ENCODE measurements at places on chromosomes 1 and 21. TPM values are rescaled to one million over a fixed set of nuclear protein-coding genes. Genes with fewer than 3 reads are reported as not detected.

DNA sequence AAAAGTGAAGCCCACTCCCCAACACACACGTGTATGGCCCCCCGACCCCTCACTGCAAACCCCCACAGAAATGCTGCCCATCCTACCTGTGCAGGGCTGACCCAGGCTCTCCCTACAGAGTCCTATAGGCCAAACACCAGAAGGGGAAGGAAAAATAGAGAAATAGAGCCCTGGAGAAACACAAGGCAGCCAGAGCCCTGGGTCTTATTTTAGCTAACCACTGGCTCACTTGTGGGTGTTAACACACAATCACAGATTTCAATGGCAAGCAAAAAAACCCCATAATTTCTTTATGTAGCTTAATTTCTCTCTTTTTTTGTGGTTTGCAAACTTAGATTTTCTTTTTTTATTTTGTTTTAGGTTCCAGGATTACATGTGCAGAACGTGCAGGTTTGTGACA, 989 bp upstream of the PIGR start:
- DNase-seq, result no peak

DNA sequence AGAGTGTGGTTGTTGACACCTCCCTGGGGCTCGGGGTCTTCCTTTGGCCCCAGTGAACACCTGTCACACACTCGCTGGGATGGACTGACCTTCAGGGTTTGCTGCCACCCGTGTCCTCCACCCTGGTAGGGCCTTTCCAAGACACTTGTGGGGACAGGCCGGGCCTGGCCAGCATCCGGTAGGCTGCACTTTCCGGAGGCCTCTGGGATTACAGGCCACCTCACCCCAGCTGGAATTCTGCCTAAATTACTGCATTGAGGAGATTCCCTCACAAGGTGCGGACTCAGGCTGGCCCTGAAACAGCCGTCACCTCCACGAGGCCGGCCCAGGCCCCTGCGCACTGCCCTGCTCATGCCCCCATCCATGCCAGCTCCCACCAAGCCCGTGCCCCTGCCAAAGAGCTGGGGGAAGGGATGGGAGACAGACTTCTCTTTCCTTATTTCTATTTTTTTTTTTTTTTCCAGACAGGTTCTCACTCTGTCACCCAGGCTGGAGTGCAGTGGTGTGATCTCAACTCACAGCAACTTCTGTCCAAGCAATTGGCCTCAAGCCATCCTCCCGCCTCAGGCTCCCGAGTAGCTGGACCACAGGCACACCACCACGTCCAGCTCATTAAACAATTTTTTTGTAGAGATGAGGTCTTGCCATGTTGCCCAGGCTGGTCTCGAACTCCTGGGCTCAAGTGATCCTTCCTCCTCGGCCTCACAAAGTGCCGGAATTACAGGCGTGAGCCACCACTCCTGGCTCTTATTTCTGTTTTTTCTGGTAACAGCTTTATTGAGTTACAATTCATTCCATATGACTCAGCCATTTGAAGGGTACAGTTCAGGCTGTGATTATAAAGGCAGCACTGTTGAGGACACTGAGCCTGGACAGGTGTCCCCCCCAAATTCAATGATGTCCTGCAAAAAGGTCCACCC, 11.3 kb downstream of the CSTB start:
- no peak for DNase-seq

- DNase-seq, result no peak
These were observed 1359.1 kb upstream of the ADGRL2 start for GRCh38 chr1:80441664-80442063.

GRCh38 chr1:49045371-49045770, 268.7 kb upstream of the BEND5 start:
- no peak for DNase-seq

- DNase-seq, result no peak
These were observed 170.3 kb upstream of the DUSP10 start for GRCh38 chr1:221912230-221912629.

GRCh38 chr1:179205284-179205683, 24.2 kb downstream of the ABL2 start:
- no peak for DNase-seq

DNA sequence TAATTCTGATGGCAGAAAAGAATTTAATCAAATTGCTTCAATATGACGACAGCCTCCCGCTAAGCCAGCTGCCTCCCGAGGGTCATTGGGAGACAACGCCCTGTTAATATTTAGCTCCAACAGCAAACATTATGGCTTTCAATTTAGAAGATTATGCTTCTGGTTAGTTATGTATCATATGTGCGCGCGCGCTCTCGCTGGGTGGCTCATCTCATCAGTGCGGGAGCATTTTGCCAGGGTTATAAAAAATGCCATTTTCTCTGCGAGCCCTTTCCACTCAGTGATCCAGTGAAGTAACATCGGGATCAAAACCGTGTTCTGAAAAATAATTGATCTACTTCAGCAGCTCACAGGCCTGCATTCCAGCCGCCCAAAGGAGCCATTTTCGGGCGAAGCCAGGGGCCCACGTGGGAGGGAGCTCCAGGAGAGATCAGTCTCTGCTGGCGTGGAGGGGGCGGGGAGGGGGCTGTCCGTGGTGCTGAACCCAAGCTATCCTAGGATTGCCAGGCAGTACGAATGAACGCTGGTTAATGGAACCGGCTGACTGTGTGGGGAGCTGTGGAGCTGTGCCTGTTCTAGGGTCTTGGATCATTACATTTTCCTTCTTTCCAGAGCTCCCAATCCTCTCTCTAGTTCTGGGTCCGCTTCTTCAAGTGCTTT, 219.1 kb upstream of the ZC3H12A start:
- no peak for DNase-seq

- DNase-seq, result no peak
These were observed 138.8 kb upstream of the NBPF11 start for GRCh38 chr1:148290881-148291280.

DNA sequence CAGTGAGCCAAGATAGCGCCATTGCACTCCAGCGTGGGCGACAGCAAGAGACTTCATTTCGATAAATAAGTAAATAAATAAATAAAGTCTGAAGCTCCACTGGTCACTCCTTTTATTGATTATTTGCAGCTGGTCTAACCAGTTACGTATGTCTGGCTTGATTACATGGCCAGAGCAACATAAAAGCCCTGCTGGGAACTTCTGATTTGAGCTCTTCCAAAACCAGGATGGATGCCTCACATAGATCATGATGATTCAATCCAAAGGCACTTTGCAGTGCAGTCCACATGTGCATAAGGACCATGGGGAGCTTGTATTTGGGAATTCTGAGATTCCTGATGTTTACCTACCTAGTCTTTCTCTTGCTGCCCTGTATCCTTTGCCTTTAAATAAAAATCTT, 24.0 kb downstream of the NSUN4 start:
- no peak for DNase-seq

DNA sequence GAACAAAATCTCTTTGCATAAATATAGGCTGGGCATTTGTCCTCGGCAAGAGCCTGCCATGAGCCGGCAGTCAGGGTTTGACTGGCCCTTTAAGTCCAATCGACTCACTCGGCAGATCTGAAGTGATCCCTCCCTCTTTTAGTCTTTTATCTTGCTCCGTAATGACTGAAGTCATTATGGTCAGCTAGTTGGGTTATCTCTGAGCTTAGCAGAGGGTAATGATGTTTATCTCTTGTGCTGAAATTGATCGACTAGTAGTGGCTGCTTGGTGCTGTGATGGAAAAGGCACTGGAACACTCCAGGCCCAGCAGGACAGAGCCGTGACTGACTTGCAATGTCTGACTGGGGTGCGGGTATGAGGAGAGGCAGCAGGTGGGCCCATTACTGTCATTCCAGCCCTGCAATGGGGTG, 468 bp upstream of the ABCA4 start:
- no peak for DNase-seq

- no peak for DNase-seq
These were observed 6.1 kb upstream of the CD1A start for GRCh38 chr1:158248118-158248517.

DNA sequence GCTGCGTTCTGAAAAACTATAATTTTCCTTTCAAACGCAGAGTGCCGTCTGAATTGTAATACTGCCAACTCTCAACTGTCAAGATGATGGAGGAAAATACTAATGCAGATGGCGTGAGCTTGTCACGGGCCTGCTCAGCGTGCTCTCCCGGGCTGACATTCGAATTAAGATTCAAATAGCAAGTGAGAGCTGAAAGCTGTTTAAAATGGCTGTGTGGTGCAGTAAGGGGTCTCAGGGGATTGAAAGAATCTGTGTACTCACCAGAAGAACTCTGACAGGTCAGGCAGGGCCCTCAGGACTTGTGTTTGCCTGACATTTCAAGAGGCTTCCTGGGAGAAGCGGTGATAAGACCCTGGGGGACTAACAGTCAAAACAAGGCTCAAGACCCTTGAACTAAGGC, 33.1 kb downstream of the ZMYND12 start:
- DNase-seq, result no peak

DNA sequence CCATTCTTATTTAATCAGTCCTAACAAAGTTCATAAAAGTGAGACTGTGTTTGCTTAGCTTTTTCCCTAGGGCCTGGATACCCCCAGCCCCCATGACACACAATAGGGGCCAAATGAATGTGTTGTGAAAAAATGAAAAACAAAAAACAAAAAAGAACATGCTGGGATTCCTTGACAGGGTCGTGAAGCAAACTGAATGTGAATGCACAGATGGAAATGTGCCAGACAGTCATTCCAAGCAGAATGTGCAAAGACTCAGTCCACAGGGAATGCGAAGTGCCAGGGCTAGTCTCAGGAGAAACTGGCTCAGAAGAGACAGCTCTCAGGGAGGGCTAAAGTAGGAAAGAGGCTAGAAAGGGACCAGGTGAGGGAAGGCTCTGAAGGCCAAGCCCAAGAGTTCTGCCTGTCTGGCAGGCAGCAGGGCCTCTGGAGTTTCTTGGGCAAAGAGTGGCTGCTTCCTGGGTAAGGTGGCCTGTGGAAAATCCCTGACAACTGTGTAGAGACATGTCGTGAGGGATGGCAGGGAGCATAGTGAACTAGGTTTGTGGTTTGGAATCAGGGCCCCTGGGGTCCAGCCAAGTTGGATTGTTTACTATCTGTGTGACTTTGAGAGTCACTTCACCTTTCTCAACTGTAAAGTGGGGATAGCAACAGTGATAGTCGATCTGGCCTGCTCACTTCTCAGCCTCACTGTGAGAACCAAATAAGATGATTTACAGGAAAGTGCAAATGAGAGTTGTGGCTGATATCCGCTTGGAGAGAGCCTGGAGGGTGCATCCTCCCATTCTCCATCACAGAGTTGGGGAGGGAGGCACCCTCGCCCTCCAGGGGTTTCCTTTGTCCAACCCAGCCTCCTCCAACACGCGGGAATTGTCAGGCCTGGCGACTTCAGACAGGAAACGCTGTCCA, 1.2 kb upstream of the ADAM15 start:
- DNase-seq, result no peak

- no peak for DNase-seq
These were observed 250.8 kb downstream of the FAM72C start for GRCh38 chr1:143721024-143721373.

GRCh38 chr1:52672946-52673345, 25.2 kb downstream of the COA7 start:
- DNase-seq, result no peak

DNA sequence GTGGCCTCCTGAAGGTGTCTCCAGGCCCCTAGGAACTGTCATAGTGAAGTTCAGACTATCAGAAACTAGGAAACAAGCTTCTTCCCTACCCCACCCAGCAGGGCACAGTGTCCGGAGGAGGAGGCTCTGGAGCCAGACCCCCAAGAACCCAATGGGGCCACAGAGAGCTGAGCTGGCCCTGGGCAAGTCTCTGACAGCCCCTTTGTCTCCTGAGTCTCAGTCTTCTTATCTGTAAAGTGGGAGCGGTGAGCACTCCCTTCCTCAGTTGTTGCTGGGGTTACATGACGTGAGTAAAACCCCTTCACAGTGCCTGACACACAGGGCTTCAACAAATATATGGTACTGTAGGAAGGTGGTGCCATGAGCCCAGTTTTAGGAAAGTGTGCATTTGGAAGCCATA, 675.8 kb downstream of the MATN1 start:
- no peak for DNase-seq

- DNase-seq, result no peak
These were observed 21.3 kb upstream of the LRRC3 start for GRCh38 chr21:44433791-44434567.

DNA sequence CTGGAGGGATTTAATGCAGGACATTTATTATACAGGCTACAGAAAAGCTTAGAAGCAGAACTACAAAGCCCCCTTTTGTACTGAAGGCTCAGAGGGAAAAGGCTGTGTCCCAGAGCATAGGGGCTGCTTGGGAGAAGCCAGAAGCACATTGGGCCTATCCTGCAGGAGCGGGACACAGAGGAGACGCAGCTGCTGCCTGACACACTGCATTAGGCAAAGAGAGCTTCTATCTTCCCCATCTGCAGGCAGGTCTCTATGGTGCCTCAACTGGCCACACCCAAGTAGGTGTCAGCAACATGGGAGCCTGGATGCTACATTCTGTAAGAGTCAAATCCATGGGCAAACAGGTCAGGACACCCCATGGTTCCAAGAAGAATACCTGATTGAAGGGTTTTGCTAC, 595.9 kb downstream of the AJAP1 start:
- DNase-seq, result no peak

DNA sequence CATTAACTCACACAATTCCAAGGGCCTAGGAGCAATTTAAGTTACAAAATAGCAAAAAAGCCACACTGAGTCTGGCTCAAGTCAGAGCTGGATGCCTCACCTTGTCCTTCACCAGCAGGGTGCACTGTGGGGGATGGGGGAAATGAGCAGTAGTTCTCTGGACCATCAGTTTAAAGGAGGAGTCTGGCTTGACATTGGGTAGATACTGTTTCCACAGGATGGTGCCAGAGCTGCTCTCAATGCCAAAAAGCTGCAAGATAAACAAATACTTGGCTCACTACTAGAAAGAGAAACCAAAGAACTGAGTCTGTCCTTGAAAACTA, 18.8 kb downstream of the EMC1 start:
- no peak for DNase-seq

- no peak for DNase-seq
These were observed 179.4 kb downstream of the RHOU start for GRCh38 chr1:228914700-228915099.

- DNase-seq, result no peak
These were observed 230.6 kb downstream of the DSCAM start for GRCh38 chr21:40616377-40616704.

- no peak for DNase-seq
These were observed 2.1 kb downstream of the RCOR3 start for GRCh38 chr1:211261229-211261628.

GRCh38 chr1:45769261-45769932, 18.9 kb upstream of the IPP start:
- DNase-seq, result no peak

GRCh38 chr1:245751116-245751515, 596.3 kb downstream of the KIF26B start:
- DNase-seq, result no peak

GRCh38 chr1:102588536-102588935, 519.8 kb downstream of the COL11A1 start:
- DNase-seq, result no peak

GRCh38 chr1:40630488-40631223, 34.8 kb downstream of the RIMS3 start:
- DNase-seq, result no peak

SERTAD4 gene
- 10.6 TPM for total RNA-seq

ACTL8 gene
- total RNA-seq, result 0.17 TPM

FNDC10 gene
- total RNA-seq, result 8.0 TPM

PLEKHN1 gene
- 13.2 TPM for total RNA-seq

MORC3 gene
- 21.2 TPM for total RNA-seq

C8B gene
- total RNA-seq, result not detected

SIPA1L2 gene
- total RNA-seq, result 13.7 TPM

SPOCD1 gene
- 29.4 TPM for total RNA-seq

C1orf52 gene
- total RNA-seq, result 14.1 TPM

PLOD1 gene
- 104 TPM for total RNA-seq

TIAM1 gene
- 6.7 TPM for total RNA-seq

SELP gene
- total RNA-seq, result not detected

NLRP3 gene
- 1.5 TPM for total RNA-seq

Data from kidney epithelial cell (primary cell).